ENCODE measurements at places on chromosomes 3 and 15.

DNA sequence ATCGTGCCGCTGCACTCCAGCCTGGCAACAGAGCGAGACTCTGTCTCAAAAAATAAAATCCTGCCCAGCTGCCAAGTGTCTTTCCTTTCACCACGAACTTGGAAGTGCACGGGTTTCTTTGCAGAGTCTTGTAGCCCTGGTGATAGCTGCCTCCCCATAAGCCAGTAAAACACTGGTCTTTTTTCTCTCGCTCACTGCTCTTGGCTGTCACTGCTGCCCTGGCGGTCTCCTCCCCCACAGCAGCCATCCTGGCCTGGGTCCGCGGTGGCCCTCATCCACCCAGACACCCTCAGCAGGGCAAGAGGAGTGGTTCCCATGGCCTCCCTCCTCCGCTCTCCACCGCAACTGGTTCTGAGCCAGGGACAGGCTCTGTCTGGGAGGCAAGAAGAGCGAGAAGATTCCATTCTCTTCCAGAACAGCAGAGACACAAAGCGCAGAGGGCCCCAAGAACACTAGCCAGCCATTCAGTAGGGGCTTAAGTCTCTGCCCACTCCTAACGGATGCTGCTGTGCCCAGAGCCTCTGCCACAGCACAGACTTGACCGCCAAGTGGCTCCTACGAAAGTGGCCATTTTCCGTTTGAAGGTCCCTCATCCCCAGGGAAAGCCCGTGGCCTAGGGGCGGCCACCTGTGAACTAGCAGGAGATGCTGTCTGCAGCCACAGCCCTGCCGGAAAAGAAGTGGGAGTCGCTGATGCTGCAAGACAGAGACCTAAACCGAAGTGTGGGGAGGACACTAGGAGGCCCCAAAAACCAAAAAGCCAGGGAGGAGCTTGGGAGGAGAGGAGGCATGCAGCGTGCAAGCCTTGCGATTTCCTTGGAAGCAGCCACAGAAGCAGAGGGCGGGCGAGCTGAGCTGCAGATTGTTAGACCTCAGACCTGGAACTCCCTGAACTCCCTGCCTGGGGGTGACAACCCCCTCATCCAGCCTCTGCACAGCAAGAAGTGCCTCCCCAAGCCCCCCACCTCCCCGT, 44.1 kb downstream of the KLHL25 start:
- no peak for DNase-seq

DNA sequence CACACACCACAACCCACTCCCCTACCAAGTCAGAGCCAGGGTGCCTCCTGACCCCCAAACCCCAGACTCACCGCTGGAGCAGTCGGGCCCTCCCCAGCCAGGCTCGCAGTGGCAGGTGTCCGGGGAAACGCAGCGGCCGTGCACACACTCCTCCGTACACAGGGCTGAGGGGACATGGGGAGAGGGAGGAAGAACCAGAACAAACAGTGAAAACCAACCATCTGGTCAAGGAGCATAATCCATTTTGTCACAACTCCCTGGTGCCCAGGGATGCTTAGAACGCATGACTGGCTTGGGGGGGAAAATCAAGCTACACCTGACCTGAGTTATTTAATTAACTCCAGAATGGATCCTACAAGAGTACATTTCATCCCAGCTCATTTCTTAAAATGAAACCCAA, 159.2 kb downstream of the MEGF11 start:
- no peak for DNase-seq

DNA sequence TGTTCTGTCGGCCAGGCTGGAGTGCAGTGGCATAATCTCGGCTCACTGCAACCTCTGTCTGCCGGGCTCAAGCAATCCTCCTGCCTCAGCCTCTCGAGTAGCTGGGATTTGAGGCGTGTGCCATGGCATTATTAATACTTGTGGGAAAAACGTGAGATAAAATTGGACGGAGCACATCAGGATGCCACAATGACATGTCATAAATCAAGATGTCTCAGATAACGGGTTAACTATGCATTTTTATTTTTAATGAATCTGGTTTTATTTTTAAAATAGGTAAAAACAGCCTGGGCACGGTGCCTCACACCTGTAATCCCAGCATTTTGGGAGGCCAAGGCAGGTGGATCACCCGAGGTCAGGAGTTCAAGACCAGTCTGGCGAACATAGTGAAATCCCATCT, 212.8 kb downstream of the TBC1D5 start:
- DNase-seq = no peak

DNA sequence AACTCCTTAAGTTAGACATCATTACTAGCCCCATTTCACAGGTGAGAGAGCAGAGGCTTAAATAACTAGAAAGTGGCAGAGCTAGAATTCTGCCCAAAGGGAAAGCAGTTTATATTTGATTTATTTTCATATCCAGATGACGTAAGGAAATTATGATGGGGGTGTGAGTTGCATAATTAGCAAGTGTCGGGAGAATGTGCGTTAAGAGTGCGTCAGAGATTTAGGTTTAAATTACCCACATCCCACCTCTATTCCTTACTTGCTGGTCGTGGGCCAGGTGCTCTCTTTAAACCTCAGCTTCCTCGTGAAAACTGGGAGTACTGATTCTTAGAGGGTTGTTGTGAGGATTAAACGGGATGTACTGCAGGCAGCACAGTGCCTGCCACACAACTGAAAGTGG, 32.3 kb downstream of the FSTL1 start:
- no peak for DNase-seq

- DNase-seq = no peak
These were observed 27.5 kb downstream of the TF start for GRCh38 chr3:133773732-133774131.

DNA sequence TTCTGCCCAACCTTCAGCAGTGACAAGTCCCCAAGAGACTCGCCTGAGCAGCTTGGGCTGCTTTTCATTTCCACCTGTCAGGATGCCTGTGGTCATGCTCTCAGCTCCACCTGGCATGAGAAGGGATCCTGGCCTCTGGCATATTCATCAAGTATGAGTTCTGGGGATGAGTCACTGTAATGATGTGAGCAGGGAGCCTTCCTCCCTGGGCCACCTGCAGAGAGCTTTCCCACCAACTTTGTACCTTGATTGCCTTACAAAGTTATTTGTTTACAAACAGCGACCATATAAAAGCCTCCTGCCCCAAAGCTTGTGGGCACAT, 3.5 kb downstream of the MYD88 start:
- no peak for DNase-seq

- DNase-seq = no peak
These were observed 23.0 kb upstream of the RETNLB start for GRCh38 chr3:108780235-108780634.

DNA sequence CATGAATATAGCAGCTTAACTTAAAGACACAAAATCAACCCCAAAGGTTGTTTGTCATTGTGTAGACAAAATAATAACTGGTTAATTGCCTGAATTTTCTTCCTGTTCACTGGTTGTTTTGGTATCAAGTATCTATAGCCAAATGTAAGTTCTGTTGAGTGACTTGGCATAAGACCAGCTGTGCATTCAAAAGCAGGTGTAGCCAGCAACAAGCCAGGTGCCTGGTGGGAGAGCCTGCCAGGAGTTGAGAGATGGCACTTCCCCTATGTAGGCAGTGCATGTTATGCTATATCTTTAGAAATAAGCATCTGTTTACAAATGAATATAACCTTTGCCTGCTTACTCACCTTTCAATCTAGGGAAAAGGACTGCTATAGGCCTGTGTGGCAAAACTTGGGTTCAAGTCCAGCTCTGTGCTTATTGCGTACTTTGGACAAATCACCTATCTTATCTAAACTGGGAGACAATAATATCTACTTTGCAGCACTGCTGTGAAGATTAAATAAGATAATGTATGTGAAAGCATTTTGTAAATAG, 84.9 kb upstream of the TBL1XR1 start:
- no peak for DNase-seq

GRCh38 chr3:114384558-114384903, 90.7 kb downstream of the TIGIT start:
- no peak for DNase-seq

- no peak for DNase-seq
These were observed 183.4 kb upstream of the UBE2E2 start for GRCh38 chr3:23019596-23020300.

DNA sequence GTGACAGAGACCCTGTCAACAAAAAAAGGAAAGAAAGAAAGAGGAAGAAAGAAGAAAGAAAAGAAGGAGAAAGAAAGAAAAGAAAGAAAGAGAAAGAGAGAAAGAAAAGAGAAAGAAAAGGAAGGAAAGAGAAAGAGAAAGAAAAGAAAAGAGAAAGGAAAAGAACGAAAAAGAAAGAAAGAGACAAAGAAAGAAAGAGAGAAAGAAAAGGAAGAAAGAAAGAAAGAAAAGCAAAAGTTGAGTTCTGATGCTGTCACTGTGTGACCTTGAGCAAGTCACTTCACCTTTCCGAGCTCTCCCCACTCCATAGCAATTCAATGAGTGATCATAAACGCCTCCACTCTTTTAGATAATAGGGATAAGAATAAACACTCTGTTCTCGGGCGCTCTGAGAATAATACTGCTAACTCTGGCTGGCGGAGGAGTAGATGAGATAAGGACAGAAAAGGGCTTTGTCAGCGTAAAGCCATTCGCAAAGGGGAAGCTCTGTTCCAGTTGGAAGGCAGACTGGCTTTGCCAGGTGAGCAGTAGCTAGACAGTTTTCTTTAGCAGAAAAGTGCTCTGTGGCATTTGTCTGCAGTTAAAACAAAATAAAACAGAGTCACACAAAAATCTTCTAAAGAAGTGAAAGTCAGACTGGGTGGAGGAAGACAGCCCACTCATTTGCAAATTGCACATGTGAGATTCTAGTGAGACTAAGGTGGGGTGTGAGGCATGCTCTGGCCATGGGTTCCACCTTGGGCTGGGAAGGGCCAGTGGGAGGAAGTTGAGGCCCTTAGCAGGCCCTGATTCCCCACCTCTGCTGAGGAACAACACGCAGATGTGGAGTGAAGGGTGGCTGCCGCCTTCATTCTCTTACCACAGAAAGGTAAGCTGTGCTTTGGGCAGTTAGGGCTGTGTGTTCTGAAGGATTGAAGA, 9.6 kb upstream of the FLNB start:
- DNase-seq = no peak

DNA sequence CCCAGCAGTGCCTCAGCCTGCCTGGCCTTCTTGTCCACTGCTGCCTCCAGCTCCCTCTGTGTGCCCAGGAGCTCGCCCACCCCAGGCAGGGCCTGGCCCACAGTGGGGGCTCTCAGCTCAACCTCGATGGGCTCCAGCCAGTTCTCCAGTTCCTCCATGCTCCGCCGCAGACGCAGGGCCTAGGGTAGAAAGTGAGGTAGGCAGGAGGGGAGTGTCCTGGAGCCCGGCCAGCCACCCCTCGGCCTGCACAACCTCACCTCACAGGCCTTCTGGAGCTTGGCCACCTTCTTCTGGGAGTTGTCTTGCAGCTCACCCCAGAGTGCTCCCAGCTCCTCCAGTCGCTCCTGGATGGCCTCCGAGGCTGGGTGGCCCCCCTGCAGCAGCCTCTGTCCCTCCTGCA, 18.7 kb downstream of the PLA2G4B start:
- no peak for DNase-seq

DNA sequence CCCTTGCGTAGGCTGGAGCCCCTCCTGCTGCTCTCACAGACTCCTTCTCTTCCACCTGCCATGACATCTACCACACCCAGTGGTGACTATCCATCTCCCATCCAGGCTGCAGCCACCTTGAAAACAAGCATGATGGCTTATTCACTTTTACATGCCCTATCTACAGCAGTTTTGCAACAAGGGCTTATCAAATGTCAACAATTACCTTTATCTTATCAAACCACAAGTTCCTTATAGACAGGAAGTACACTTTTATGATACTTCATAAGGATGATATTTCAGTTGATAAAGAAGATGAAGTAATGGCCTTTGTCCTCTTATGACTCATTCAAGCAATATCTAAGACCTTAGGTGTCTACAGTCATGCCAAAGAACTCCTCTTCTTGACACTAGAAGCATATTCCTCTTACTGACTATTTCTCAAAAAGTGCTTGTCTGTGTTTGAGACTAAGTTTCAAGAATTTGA, 125.3 kb upstream of the SPRED1 start:
- DNase-seq = no peak

GRCh38 chr15:57205027-57205855, 171.1 kb upstream of the CGNL1 start:
- DNase-seq = no peak

GRCh38 chr15:36106640-36107335, 472.6 kb upstream of the CDIN1 start:
- DNase-seq = no peak

DNA sequence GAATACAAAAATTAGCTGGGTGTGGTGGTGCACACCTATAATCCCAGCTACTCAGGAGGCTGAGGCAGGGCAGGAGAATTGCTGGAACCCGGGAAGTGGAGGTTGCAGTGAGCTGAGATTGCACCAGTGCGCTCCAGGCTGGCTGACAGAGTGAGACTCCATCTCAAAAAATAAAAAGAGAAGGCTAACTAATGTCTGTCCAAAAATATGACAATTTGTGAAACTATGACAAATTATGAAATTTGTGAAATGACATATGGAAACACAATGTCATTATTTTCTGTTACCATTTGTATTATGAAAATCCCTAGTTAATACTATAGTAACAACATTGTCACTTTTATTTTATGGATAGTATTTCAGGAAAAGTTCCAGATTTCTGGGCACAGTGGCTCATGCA, 1306.3 kb upstream of the EPHA6 start:
- DNase-seq = no peak

DNA sequence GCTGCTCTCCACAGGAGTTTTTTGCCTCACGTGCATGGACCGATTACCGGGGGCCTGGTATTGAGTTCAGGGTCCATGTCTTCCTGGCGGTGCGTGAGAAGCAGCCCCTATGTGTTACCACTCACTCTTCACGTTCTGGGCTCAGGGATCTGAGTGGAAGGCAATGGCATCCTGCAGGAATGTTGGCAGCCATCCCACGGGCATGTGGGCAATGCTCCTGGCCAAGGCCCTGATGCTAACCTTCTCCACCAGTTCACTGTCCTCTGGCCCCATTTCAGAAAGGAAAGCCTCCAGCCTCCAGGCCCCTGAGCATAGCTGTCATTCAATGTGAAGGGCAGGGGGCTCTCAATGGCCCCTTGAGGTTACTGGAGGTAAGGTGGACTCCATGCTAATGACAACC, 43.0 kb upstream of the KY start:
- no peak for DNase-seq

GRCh38 chr3:141998669-141999290, 122.3 kb downstream of the ATP1B3 start:
- peak; percentile 26 for DNase-seq

- no peak for DNase-seq
These were observed 250.7 kb upstream of the TBL1XR1 start for GRCh38 chr3:177447938-177448337.

GRCh38 chr3:32882603-32883025, 64.8 kb downstream of the TRIM71 start:
- no peak for DNase-seq

GRCh38 chr3:85148036-85148435, 189.2 kb downstream of the CADM2 start:
- no peak for DNase-seq

DNA sequence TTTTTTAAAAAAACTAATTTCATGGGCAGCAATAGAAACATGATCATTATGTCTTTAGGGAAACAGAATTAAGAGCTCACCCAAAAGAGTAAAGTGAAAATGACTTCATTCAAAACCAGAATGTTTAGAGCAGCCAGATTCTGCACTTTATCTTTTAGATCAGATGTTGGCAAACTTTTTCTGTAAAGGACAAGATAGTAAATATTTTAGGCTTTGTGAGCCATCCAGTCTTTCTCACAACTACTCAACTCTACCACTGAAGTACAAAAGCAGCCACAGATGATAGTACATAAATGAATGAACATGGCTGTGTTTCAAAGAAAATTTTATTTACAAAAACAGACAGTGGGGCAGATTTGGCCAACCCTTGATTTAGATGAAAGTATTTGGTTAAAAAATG, 84.5 kb downstream of the SETD2 start:
- no peak for DNase-seq
